Right atrium auricular region (tissue), 2 donors: ENCODE measurements at places on chromosomes 11 and 22.

GRCh38 chr11:58027341-58027740 lies 3.4 kb upstream of the OR6Q1 start:
- H3K4me1 ChIP-seq: no peaks in the 10 kb centered on the region
- H3K27ac ChIP-seq: no peak overlapping the region
- no peak for DNase-seq
- H3K36me3 ChIP-seq: no peaks in the 10 kb centered on the region
- H3K27me3 ChIP-seq: no peaks in the 10 kb centered on the region
- no peak overlapping the region for H3K4me3 ChIP-seq

GRCh38 chr22:49205483-49205800 lies 622.2 kb downstream of the BRD1 start:
- peak; percentile 16 for DNase-seq
- no peak overlapping the region for H3K27ac ChIP-seq
- no peaks in the 10 kb centered on the region for H3K36me3 ChIP-seq
- no peak overlapping the region for H3K4me3 ChIP-seq
- H3K4me1 ChIP-seq: no peaks in the 10 kb centered on the region

DNA sequence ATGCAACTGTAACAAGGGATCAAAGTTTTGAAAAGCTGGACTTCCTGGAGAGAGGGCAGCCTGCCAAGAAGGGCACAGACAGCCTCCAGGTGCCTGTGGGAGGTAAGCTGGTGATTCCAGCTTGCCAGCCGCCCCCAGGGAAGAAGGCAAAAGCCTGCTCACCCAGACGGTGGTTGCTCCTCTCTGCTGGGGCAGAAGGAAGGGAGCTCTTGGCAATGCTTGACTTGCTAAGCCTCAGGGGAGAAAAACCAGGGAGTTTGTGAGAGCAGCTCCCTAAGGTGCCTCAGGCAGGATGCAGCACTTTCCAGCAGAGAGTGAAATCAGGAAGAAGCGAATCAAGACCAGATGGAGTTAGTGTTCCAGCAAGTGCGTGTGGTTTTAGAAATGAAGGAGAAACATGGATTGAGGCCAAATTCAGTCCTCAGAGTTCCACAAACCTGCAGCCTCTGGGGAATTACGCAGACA lies 553.6 kb downstream of the BUD13 start:
- H3K4me1 ChIP-seq: no peaks in the 10 kb centered on the region
- H3K27me3 ChIP-seq: no peaks in the 10 kb centered on the region
- H3K36me3 ChIP-seq: no peaks in the 10 kb centered on the region
- H3K4me3 ChIP-seq: no peak overlapping the region
- DNase-seq: no peak

DNA sequence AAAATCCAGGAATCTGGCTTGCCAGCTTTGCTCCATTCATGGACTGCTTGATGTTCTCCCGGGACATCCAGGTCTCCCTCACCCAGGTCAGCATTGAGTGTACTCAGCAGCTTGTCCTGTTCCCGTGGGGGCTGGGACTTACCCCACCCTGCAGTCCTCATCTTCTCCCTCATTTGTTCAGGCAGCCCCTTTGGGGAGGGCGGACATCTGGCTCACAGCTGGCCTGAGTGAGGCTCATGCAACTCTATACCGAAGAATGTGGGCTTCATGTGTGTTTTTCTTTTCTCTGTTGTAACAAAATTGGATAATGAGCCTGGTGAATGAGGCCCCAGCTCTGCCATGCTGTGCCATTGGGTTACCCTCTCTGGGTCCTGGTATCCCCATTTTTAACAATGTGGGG lies 227.7 kb upstream of the TENM4 start:
- H3K27me3 ChIP-seq: no peaks in the 10 kb centered on the region
- H3K4me3 ChIP-seq: no peak overlapping the region
- no peaks in the 10 kb centered on the region for H3K4me1 ChIP-seq
- no peaks in the 10 kb centered on the region for H3K36me3 ChIP-seq

DNA sequence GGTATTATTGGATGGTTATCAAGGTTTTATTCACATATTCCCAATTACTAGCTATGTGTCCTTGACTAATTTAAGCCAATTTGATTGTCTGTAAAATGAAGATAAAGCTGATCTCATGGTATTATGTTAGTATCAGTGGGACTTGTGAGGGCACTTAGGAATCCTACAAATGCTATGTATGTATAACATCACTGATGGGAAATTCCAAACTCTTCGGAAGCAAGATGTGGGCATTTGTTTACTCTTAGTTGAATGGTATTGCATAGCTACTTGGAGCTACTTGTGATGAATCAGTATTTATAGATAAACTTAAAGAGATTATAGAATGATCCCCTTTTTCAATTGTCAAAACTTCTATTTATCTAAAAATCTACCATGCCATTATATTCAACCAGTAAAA lies 239.9 kb downstream of the CNTN5 start:
- no peaks in the 10 kb centered on the region for H3K4me1 ChIP-seq
- no peaks in the 10 kb centered on the region for H3K27me3 ChIP-seq
- H3K27ac ChIP-seq: no peak overlapping the region
- no peak overlapping the region for H3K4me3 ChIP-seq
- no peaks in the 10 kb centered on the region for H3K36me3 ChIP-seq
- DNase-seq: no peak

DNA sequence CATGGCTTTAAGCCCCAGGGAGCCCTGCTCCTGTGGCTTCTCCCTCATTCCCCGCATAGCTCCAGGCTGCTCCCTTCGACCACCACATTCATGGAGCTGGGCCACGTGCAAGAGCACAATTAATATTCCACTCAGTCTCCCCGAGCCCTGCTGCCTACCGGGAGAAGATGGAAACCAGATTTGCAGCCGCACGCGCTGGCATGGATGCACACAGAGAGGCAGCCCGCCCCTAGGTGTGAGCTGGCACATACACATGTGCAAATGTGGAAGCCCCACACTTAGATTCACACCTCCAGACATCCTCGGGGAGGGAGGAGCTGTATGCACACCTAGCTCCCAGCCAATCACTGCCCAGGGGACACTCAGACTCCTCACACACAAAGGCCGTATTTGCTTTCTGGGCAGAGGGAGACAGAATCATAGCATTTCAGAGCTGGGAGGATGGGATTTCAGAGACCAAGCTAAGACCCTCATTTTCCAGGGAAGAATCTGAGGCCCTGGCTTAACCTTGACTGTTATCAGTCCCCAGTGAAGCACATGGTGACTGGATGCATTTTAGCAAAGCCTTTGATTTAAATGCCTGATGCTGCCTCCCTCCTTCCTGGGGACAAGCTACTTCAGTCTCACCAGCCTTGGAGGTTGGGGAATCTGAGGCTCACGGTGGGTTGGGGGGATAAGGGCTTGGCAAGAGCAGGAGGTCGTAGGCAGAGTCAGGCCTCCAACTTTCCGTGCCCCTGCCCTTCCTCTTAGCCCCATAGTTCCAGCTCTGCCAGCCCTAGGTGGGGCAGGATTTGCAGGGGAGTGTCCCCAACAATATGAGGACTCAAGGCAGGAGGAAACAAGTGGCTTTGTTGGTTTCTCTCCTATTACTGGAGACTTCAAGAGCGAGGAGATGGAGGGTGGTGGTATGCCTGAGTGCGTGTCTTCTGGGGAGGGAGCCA lies 5.3 kb upstream of the CREB3L1 start:
- H3K36me3 ChIP-seq: no peaks in the 10 kb centered on the region
- DNase-seq: no peak
- H3K27me3 ChIP-seq: no peaks in the 10 kb centered on the region
- no peak overlapping the region for H3K4me3 ChIP-seq
- peaks cover 57% of the 10 kb centered on the region for H3K4me1 ChIP-seq

DNA sequence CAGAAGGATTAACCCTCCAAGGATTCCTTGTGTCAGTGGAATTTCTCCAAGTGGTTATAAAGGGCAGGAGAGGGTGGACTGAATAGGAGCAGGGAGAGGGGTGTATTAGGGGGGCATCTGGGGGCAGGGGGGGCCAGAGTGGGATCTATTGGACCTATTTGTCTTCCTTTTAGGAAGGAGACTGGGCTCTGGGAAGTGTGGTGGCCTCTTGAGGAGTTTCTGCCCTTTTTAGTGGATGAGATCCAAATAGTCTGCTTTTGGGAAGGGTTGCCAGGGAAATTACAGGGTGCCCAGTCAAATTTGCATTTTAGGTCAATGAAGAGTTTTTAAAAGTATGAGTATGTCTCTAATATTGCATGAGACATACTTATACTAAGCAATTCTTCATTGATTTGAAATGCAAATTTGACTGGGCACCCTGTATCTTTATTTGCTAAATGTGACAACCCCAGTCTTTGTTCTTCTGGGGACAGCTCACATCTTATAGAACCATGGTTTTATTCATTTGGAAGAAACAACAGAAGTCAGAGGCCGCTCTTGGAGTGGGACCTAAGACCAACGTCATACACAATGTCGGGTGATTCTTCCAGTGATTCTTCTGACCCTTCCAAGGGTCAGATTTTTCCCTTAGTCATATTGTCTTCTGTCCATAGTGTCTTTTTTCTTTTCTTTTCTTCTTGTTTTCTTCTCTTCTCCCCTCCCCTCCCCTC lies 429 bp upstream of the SLC22A6 start:
- H3K36me3 ChIP-seq: no peaks in the 10 kb centered on the region
- no peaks in the 10 kb centered on the region for H3K4me1 ChIP-seq
- H3K27ac ChIP-seq: no peak overlapping the region
- no peak overlapping the region for H3K4me3 ChIP-seq
- no peaks in the 10 kb centered on the region for H3K27me3 ChIP-seq

DNA sequence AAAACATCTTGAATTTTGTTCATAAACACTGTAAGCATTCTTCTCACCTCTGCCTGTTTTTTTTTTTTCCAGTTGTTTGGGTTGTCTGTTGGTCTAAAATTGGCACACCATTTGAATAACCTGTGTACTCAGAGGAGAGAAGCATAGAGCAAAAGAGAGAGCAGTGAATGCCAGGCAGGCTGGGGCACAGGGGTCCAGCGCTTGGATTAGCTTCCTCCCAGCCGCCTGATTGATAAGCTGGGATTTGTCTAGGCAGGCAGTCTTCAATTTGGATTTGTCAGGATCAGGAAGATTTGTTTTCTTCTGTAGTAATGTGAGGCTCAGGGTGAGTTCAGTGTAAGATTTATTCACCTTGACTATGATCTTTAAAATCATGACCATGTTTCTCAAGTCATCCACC lies 59.0 kb downstream of the ARL14EP start:
- no peaks in the 10 kb centered on the region for H3K4me1 ChIP-seq
- no peaks in the 10 kb centered on the region for H3K36me3 ChIP-seq
- no peaks in the 10 kb centered on the region for H3K27me3 ChIP-seq
- H3K4me3 ChIP-seq: no peak overlapping the region

GRCh38 chr22:42169055-42169469 lies 38.5 kb upstream of the CYP2D6 start:
- H3K4me1 ChIP-seq: no peaks in the 10 kb centered on the region
- no peak overlapping the region for H3K27ac ChIP-seq
- H3K4me3 ChIP-seq: no peak overlapping the region
- DNase-seq: peak; percentile 68

GRCh38 chr11:16082095-16083055 lies 274.0 kb downstream of the SOX6 start:
- no peaks in the 10 kb centered on the region for H3K27me3 ChIP-seq
- DNase-seq: no peak
- H3K36me3 ChIP-seq: no peaks in the 10 kb centered on the region
- no peak overlapping the region for H3K4me3 ChIP-seq
- H3K27ac ChIP-seq: no peak overlapping the region

DNA sequence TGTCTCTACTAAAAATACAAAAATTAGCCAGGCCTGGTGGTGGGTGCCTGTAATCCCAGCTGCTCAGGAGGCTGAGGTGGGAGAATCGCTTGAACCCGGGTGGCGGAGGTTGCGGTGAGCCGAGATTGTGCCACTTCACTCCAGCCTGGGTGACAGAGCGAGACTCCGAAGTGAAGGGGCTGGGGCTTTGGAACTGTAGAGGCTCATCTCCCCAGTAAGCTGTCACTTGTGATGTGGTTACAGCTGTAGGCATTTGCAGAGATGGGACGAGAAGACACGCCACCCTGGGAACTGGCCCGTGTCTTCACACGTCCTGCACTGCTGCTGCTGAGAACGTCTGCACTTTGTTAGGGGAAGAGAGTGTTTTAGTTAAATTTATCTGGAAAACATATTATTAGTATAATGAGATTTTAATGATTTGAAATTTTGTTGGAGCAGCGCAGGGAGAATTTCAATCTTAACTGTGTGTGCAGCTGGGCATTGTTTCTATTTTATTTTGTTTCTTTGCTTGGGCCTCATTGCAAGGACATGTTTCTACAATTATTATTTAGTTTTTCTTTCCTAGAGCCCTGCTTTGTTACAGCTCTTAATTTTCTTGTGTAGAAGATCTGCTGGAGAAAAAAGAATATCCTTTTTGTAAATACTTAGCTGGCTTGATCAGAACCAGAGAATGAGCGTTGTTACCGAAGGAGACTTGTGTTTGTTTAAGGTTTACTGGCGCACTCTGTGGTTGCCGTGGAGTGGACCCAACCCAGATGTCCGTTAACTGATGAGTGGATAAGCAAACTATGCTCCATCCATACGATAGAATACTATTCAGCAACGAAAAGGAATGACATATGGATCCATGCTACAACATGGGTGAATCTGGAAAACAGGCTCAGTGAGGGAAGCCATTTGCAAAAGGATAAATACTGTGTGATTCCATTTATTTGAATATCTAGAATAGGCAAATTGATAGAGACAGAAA lies 18.4 kb downstream of the PARVB start:
- no peaks in the 10 kb centered on the region for H3K27me3 ChIP-seq
- no peak overlapping the region for H3K27ac ChIP-seq
- no peaks in the 10 kb centered on the region for H3K4me1 ChIP-seq
- no peak for DNase-seq

DNA sequence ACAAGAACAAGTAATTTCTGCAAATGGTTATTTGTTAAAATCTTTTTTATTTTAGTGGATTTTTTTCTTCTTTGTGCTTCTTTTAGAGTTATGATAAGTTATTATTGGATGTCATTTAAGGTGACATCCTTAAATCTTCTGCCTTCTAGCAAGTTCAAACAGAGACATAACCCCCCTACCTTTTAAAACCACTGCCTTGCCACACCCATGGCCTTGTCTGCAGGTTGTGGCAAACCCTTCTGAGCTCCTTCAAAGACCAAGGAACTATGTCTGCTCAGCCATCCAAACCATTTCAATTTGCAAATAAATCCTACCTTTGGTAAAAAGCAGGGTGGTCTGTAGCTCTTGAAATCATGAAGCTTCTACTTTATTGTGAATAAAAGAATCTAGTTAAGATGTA lies 241.6 kb downstream of the FAM76B start:
- H3K36me3 ChIP-seq: no peaks in the 10 kb centered on the region
- no peak for DNase-seq
- H3K27me3 ChIP-seq: no peaks in the 10 kb centered on the region
- H3K4me3 ChIP-seq: no peak overlapping the region
- H3K27ac ChIP-seq: no peak overlapping the region
- no peaks in the 10 kb centered on the region for H3K4me1 ChIP-seq

DNA sequence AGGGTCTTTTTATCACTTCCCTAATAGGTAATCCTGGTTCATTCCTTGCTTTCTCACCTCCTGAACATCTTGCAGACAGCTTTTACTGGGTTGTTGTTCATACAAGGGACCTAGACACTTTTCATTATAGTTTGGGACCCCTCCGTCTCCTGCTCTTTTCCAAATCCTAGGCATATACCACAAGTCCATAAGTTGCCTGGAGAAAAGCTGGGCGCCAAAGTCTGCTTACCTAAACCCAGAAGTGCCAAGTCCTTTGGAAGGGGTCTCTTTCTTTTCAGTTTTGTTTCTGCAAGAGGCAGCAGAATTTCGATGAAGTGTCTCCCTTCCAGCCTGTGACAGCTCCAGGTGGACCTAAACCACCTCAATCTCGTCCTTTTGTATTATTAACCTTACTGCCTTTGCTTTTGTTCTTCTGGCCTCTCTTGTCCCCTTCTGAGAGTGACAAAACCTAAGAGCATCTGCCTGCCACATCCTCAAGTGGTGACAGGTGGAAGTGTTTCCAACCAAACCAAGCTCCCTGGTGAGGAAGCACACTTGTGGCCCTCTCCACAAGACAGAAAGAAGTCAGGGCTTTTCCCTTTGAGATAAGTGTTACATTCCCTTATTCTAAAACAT lies 19.5 kb upstream of the P2RY6 start:
- H3K27me3 ChIP-seq: no peaks in the 10 kb centered on the region
- H3K4me1 ChIP-seq: no peaks in the 10 kb centered on the region
